Stimulated activated CD4-positive, alpha-beta T cell treated with anti-CD3 and anti-CD28 coated beads, Interleukin-15, amount 100 ng/mL, for 1 hour (primary cell): ENCODE measurements at places on chromosomes 2 and 18.

- no peak for DNase-seq
Observed at GRCh38 chr2:60662781-60663180, 93.3 kb upstream of the PAPOLG start.

- DNase-seq = no peak
Observed at GRCh38 chr2:100185105-100185504, 42.7 kb upstream of the AFF3 start.

GRCh38 chr18:63972002-63972376 is 2.1 kb downstream of the SERPINB8 start:
- no peak for DNase-seq

DNA sequence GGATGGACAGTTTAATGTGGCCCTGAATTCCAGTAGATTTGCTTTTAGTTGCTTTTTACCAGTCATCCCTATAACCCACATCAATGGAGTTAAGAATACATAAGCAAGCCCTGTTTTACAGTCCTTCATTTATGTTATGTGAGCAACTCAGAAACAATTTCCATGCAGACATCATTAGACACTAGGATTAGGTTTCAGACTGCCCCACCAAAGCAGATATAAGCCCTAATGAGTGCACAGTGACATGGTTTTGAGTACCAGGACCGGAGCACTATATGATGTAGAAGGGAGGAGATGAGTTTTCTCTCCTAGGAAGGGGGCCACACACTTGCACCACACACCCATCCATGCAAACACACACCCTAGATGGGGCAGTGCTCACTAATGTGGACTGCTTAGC is 15.5 kb downstream of the KCNS3 start:
- no peak for DNase-seq

- no peak for DNase-seq
Observed at GRCh38 chr2:53130441-53130943, 637.1 kb upstream of the CHAC2 start.

- no peak for DNase-seq
Observed at GRCh38 chr2:194491409-194492115, 1165.5 kb upstream of the SLC39A10 start.

GRCh38 chr2:186862869-186863709 is 14.1 kb upstream of the ZSWIM2 start:
- DNase-seq = no peak

- no peak for DNase-seq
Observed at GRCh38 chr2:16882706-16883105, 217.1 kb upstream of the CYRIA start.

- DNase-seq = no peak
Observed at GRCh38 chr2:9760902-9761228, 82.4 kb upstream of the TAF1B start.

GRCh38 chr2:14633461-14634181 is 1.1 kb downstream of the LRATD1 start:
- DNase-seq = no peak

DNA sequence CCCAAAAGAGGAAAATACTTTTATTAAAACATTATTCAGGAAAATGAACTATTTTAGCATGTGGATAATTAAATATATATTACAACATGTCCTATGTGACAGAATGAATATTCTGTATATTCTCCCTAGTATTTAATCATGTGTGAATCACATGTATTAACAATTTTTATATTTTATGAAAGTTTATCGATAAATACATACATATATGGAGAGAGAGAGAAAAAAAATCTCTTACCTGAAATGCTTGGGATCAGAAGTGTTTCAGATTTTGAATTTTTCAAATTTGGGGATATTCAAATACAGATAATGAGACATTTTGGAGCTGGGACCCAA is 228.6 kb upstream of the RBBP8 start:
- no peak for DNase-seq

DNA sequence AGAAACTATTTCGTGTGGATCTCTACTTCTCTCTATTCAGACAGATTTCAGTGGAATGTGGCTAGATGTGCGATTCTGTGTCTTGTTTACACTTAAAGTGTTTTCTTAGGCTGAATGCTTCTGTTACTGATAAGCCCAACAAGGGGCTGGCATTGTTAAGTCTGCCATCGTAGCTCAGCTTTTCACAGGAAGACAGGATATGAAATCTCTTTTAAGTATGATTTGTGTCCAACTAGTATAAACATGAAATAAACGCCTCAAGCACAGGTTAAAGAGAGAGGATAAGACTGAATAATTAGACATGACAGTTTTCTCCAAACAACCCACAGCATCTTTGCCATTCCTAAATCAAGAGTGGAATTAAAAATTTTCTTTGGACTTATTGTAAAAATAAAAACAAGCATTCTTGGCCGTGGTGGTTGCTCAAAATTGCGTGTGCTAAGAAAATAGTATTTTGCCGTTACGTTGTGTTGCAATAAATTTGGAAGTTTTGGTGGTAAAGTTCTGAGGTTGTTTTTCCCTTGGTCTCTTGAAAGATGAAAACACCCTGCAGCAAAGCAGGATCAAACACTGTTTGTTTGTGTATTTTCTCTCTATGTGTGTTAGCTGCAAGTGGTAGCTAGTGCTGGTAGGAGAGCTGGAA is 1.0 kb downstream of the VIT start:
- DNase-seq = no peak

DNA sequence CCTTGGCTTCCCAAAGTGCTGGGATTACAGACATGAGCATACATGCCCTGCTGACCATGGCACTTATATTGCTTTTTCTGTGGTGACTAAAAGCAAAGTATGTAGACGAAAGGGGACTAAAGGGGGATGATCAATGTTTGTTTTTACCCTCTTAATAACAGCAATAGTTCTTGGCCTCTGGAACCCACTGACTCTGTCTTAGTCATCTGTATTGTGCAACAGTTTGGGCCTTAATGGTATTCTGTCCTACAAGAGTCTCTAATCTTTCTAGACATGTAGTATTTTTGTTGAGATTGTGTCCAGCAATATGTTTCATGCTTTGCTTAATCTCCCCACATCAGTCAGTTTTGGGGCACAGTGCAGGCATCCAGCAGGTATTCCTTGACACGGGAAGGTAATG is 359.9 kb upstream of the FANCL start:
- DNase-seq = no peak
